ENCODE measurements at places on chromosomes 7 and 10. TPM values are rescaled to one million over a fixed set of nuclear protein-coding genes. Genes with fewer than 3 reads are reported as not detected.

ARHGEF35 gene
- 6.5 TPM for total RNA-seq

SH2D4B gene
- 0.16 TPM for total RNA-seq

AMPH gene
- 15.3 TPM for total RNA-seq

FAM13C gene
- total RNA-seq: 34.5 TPM

HOXA10 gene
- 23.2 TPM for total RNA-seq

NPFFR1 gene
- 0.05 TPM for total RNA-seq

HIBADH gene
- total RNA-seq: 52.4 TPM

DNA sequence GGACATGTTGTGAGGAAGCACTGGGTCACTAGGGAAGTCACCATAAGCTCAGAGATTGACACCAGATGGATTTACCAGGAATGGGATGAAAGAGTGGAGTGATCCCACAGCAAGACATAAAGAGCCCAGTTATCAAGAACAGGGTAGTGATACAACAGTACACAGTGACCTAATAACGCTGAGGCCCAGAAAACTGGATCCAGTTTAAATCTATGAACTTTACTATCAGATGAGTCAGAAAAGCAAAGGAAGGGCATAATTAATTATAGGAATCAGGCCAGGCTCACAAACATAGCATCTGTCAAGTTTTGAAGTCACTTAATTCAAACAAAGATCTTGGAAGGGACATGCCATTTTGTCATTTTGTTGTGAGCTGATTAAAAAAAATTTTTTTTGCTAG, 73.5 kb downstream of the LRRN3 start:
- DNase-seq: no peak

DNA sequence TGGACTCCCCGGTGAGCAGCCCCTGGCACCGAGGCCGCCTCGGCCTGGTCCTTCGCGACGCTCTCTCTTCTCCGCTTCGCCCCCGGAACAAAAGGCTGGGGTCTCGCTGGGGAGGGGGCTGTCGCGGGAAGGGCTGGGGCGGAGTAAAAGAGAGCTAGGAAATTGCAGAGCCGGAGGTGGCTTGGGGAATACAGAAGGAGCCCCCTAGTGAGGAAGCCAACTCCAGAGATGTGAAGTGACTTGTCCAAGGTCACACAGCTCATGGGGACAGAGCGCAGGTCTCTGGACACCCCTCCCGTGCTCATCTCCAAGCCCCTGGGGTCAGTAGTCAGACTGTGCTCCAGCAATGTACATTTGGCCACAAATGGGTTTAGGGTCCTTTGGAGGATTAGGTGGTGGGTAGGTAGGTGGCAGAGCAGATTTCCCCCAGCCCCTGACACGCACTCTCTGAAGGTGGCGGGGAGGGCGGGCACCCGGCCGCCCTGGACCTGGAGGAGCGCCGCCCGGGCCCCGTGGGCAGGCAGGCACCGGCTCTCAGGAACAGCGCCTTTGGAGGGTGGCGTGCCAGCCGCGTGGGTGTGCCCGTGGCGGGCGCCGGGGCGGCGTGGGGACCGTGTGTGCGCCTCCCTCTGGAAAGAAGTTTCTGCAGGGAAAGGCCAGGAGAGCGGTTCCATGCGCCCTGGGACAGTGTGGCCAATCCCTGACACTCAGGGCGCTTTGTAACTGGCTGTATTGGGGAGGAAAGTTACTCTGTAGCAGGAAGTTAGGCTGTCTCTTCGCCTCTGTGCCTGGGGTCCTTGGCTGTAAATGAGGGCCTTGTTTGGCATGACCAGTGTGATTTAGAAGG, 910 bp downstream of the WIPF3 start:
- DNase-seq: no peak

DNA sequence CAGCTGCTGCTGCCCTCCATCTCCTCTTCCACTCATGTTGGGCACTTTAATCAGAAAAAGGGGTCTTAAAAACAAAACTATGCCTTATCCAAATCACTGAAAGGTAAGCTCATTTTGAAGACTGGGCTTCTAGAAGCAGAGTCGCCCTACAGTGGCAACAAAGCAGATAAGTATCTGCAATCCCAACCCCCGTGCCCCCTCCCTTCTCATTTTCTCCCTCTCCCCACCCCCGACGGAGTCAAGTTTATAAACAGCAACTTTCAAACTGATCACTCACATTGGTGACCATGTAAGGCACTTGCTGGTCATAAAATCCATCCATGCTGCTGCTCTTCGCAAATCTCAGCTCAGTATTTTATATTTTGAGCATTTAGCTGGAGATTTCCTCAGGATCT, 738 bp downstream of the ETV1 start:
- no peak for DNase-seq
